M059J (cell line): ENCODE measurements at places on chromosomes 2 and 18.

DNA sequence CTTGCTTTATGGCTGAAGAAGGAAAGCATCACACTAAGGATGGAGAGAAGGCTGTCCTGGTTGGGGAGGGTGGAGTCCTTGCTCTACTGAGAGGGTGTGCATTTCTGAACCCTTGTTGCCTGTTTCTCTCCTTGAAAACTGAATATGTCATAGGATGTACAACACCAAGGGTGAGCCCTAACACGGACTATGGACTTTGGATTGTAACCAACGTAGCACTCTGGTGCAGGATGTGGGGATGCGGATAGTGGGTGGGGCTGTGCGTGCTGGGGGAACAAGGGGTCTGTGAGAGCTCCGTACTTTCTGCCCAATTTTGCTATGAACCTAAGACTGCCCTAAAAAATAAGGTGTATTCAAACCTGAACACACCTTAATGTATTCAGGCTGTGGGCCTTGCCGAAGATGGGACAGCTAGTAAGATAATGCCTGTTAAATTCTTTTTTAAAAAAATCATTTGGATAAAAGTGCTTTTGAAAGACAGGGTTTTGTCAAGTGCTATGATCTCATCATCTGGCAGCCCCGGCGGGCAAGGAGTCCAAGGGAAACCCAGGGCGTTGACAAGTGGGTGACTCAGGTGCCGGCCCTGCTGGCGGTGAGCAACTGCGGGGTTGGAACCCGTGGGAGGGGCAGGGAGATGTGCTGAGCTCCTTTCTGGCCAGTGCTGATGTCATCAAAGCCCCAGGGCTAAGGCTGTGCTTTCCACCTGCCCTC lies 54.0 kb downstream of the GATA6 start:
- DNase-seq = peak; percentile 99

- DNase-seq = no peak
Observed at GRCh38 chr18:22132258-22132657, 37.1 kb upstream of the GATA6 start.

DNA sequence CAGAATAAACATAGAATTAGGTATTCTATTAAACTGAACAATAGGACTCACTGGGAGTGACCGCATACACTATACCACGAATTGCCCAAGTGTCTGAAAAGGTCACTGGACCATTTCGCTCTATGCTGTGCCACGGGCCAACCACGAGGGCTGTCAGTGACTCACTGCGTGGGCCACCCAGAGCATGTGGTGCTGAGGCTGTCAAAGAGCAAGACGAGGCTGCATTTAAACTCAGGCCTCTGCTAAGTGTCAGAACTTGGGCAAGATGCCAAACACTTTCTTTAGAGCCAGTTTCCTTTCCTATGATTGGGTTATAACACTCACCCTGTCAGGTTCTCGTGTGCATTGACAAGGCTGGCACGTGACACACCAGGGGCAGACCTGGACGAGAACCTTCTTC lies 97.5 kb downstream of the SH3YL1 start:
- no peak for DNase-seq

GRCh38 chr2:95046371-95047112 lies 21.0 kb downstream of the MAL start:
- no peak for DNase-seq

DNA sequence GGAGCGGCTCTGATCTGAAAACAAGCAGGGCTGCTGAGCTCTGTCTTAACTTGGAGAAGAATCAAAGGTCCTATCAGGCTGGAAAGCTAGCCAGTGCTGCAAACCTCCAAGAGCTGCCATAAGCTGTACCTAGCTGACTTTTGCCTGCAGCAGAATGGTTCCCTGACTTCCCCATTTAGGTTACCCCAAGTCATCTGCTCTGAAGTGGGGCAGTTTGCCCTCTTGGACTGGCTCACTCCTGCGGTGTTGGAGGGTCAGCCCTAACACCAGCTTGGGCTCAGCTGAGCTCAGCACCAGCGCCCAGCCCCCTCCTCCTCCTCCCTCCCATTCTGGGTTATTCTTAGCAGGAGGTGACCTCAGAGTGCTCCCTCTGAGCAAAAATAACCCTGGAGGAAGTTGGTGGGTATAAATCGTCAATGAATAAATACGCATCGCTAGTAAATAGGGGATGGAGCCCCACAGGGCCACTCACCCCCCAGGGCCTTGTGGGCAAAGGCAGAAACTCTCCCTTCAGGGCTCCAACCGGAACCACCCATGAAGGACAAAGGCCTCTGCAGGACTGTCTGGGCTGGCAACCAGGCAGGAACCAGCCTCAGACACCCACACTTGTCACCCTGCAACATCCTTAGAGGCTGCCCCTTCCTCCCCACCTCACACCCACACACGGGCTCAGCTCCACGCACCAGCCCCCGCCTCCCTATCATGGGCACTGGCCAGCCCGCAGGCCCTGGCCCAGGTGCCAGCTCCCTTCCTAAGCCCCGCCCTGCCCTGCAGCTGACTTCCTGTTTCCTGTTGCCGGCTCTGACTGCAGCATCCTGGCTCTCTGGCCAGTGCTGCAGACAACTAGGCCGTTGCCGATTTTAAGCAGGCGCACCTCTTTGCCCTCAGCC lies 46.9 kb downstream of the DNMT3A start:
- DNase-seq = no peak

- no peak for DNase-seq
Observed at GRCh38 chr2:70932631-70933230, 3.0 kb upstream of the ATP6V1B1 start.

DNA sequence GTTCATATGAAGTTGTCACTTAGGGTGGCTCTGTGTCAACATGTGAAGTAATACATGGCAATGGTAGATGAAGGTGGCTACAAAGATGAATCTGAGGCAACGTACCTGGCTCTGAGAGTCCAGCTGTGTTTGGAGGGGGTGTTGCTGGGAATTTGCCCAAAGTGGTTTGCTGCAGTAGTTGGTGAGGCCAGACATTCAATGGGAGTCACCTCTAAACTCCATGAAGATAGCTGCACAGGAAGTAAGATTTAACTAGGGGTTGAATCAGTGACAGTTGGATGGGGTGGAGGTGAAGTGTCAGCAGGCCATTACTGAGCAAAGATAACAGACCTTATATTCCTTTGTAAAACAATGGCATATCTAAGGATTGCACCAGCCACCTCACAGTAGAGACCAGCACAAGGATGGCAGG lies 71.8 kb downstream of the NUP35 start:
- no peak for DNase-seq

GRCh38 chr18:74595431-74595830 lies 2.2 kb upstream of the ZNF407 start:
- DNase-seq = no peak

GRCh38 chr2:28658369-28658768 lies 93.3 kb upstream of the PPP1CB start:
- DNase-seq = peak; percentile 65

- peak; percentile 21 for DNase-seq
Observed at GRCh38 chr2:105592288-105592687, 152.4 kb upstream of the NCK2 start.

DNA sequence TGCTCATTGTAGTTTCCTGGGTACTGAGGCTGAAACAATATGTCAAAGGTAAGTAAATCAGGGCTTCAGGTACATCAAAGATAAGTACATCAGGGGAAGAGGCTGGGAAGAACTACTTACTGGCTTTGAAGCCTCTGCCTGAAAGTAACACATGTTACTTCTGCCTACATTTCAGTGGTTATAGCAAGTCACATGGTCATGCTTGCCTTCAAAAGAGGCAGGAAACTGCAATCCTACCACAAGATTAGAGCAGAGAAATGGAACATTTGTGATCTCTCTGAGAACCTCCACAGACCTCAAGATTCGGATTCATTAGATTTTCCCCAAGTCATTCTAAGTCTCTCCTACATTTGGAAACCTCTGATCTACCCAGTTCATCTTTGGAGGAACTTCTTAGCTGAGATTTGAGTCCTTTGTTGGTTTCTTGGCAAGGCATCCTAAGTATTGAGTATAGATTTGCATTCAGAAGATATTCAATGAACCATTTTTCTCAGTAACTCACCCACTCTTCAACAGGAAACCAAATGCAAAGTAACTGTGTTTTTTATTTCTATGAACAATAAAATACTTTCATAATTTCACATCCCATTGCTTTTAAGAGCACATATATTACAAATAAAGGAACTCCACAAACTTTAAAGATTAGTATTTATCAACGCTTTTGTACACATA lies 48.5 kb upstream of the CCDC195 start:
- DNase-seq = no peak

DNA sequence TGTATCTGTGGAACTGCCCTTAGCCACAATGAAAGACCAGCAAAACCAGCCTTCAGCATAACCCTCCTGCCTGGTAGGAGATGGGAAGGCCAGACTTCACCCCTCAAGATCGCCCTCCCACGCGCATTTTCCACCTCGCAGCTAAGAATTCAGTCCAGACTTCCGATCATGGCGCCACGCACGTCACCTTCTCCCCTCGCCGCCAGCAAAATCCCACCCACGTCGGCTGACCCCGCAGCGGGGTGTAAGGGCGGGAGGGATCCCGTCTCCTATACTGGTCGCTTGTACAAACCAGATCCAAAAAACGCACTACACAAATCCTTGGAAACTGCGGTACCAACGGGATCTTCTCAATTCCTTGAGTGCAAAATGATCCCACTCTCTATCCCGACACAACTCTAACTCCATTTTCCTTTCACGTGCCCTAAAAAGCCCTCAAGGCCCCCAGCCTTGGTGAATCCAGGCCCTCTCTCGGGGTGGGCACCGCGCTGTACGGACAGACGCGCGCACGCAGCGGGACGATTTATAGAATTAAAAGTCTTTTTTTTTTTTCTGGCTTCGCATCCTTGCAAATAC lies 1.0 kb upstream of the BMPR2 start:
- DNase-seq = peak; percentile 65

- peak; percentile 58 for DNase-seq
Observed at GRCh38 chr18:28594034-28594433, 417.1 kb upstream of the CDH2 start.

DNA sequence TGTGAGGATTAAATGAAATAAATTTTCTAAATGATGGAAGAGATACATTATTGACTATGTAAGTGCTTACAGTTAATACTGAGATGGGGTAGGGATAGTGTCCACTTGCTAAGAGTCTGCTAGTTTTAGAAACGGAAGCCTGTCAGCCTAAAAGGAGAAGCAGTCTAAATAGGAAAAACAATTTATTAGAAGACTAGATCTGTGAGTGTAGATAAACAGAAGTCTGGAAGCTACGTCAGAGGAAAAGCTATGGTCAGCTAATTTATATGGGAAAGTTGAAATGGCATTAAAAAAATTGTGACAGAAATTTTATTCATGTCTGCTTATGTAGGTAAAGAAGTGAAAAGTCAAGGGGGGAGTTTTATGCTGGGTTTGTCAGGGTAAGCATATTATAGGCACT lies 1338.4 kb upstream of the CHAC2 start:
- no peak for DNase-seq

- DNase-seq = peak; percentile 53
Observed at GRCh38 chr2:191950132-191950874, 103.4 kb upstream of the CAVIN2 start.

GRCh38 chr18:79410171-79410641 lies 14.5 kb downstream of the NFATC1 start:
- DNase-seq = no peak

GRCh38 chr2:211867845-211868451 lies 670.7 kb downstream of the ERBB4 start:
- DNase-seq = no peak

- DNase-seq = peak; percentile 61
Observed at GRCh38 chr2:15588329-15588919, 3.2 kb upstream of the DDX1 start.

DNA sequence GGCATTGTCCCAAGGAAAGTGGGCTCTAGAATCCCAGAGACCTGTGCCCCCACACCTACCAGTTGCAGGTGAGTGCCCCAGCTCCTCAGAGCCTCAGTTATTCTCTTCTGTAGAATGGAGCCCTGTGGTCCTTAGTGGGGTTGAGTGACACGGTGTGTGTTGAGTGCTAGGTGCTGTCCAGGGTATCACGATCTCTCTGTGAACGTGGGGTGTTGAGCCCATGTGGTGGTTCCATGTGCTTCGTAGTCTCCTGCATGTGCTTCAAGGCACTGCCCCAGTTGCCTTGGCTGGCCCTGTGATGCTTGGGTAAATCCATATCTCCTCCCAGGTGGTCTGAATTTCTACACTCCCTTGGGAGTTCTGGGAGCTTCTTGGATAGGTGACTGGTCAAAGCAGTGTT lies 54.9 kb downstream of the SH3RF3 start:
- DNase-seq = no peak

- no peak for DNase-seq
Observed at GRCh38 chr2:240230291-240230931, 90.0 kb upstream of the OTOS start.

DNA sequence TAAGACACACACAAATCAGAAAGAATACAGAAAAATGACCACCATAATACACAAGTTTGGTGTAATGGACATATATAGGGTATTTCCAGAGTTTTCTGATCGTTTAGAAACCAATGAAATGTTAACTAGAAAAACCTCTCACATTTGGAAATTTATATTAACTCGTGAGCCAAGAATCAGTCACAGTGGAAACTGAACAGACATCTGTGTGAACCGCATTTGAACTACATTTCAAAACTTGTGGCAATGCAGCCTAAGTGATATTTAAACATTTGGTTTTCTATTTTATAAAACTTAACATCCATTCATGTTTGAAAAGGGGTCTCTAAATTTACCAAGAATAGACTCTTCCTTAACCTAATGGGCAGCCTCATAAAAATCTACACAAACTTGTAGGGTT lies 29.0 kb upstream of the KCNG2 start:
- DNase-seq = no peak

- peak; percentile 37 for DNase-seq
Observed at GRCh38 chr2:121804340-121804739, 48.9 kb downstream of the TSN start.

DNA sequence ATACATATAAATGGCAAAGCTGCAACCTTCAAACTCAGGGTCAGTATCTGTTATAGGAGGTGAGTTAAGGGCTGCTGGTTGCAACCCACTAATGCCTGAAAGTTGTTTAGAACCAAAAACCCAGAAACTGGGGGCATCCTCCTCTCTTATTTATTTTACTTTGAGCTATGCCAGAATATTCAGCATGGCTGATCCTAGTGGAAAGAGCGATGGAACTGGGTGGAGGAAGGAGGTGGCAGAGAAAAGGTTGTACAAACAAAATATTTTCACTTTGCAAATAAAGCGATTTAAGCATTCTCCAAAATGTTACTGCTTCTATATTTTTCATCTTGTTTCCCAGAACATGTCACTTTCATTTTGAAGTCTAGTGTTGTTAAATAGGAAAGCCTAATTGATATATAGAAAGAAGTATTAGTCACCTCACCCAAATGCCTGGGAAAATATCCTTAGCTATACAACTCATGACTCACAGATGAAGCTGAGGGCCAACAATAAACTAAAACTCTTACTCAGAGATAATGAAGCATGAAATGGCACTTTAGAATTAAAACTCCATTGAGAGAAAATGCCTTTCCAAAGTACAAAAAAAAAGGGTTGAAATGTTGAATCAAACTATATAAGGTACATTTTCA lies 251.4 kb upstream of the UBE2E3 start:
- peak; percentile 88 for DNase-seq
